ENCODE measurements at places on chromosomes 11 and 22.

DNA sequence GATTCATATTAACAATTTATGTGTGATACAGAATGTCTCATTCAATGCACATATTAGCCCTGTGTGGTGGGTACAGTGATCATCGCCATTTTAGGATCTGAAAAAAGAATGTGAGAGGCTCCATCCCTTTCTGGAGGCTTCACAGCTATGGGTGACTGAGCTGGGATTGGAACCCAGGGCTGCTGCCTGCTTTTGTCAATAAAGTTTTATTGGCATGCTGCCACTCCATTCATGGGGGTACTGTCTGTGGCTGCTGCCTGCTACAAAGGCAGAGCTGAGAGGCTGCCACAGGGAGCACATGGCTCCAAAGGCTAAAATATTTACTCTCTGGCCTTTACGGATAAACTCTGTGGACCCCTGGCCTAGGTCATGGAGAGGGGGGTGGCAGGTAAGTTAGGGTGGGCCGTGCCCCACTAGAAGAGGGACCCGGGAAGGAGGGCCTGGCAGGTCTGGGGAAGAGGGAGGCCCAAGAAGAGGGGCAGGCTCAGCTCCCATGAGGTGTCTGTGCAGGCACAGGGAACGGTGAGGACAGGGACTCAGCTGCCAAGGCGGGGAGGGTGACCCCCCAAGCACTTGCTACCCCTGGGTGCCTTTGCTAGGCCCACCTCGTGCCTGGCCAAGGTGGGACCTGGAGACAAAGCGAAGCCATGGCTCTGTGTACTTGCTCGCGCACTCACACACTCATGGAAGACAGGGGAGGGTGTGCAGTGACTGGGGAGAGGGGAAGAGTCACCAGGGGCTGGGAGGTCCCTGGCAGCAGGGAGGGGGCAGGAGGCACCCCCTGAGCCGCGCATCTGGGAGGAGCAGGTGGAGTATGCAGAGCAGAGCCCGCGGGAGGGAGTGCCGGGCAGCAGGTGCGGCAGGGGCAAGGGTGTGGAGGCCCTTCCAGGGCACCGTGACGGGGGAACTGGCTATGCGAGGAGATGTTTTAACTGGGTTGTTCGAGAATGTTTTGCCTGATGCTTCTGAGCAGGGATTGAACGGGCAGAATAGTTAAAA, 335.3 kb downstream of the CTTN start:
- no peak for DNase-seq

DNA sequence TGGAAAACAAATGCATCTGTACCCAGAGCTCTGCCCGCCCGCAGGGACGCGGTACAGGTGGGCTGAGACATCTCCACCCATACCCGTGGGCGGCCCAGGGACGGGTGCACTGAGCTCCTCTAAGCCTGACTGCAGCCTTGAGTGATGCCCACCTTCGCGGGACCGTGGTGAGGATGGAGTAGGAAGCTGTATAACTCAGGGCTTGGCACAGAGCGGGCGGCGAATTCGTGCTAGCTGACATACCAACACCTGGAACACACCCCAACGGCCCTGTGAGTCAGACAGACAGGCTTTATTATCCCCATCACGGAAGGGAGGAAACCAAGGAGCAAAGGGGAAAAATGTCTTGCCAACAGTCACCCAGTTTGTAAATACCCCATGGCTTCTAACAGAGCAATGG, 61.9 kb downstream of the SMCO4 start:
- DNase-seq, result no peak

- DNase-seq, result no peak
Observed at GRCh38 chr11:44731685-44732430, 5.1 kb downstream of the TSPAN18 start.

DNA sequence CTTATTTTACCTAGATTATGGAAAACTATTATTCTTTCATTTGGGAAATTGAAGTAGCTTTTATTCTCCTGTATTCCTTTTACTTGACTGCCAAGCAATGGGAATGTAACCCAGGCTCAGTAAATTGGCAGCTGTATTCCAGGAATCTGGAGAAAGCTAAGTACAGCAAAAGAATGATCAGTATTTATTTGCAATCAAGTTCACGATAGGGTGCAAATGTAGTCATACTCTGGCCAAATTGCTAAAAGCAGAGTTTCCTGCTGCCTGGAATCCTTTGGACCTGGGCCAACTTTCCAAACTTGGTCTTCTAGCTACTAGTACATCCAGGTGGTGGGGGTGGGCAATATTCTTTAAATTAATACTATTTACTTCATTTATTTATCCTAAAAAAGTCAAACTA, 286.0 kb upstream of the CTSC start:
- no peak for DNase-seq

GRCh38 chr11:40722179-40722795, 737.2 kb downstream of the LRRC4C start:
- peak; percentile 37 for DNase-seq

DNA sequence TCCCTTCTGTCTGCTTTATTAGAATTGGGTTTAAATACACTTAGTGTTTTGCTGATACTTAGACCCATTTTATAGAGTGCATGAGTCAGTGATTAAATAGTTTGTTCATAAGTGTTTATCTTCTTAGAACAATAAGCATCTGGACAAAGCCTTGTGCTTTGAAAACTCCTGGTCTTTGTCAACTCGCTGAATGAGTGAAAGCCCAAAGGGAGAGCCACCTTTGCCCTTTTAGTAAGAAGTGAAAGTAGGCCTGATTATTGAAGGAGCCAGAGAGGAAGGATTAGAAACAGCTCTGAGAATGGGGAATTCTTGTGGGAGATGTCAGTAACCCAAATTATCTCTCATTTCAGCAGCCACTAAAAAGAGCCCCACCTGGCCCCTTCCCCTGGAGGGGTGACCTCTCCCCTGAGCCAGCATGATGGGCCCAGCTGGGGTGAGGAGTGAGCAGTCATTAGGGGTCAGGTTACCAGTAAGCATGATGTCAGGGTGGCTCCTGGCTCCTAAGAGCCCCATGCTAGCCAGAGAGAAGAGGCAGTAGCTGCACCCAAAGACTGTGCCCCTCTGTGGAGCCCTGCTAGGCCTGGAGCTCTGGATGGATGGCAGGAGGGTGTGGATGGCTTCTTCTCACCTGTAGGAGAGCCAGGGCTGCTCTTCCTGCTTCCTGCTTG, 125.1 kb upstream of the E2F8 start:
- no peak for DNase-seq
